ENCODE measurements at places on chromosomes 6 and 20.

DNA sequence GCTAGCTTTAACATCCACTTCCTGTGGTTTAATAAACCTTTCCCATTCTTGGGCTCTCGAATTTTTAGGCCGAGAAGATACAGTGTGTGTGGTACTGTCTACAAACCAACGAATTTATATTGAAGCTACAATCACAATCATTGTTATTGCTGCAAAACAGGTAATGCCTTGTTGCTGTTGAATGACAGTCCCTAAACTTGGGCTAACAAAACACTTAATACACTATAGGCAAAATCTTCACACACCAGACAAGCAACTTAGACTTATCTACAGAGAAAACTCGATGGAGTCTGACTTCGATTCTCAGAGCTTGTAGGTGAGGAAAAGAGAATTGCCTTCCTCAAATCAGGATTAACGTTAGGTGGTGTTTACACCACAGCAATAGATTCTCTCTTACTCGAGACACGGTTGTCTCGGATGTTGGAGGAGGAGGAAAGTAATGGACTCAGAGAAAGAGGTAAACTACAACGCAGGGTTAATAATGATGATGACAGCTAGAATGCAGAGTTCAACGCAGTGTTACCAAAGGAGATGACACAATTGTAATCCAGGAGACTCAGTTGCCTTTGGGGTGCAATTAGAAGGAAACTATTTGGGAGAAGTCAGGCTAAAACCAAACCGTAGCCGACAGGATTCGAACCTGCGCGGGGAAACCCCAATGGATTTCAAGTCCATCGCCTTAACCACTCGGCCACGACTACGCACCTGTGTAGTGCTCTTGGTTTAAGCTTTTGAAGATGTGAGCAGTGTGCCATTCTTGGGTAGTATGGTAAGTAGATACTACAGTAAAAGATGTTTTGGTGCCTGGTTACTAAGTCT is 32.5 kb upstream of the ZNF184 start:
- no peak for DNase-seq

GRCh38 chr20:50210066-50210619 is 19.5 kb downstream of the CEBPB start:
- DNase-seq, result no peak

GRCh38 chr6:100339574-100340255 is 125.0 kb downstream of the SIM1 start:
- no peak for DNase-seq

- no peak for DNase-seq
Measured at GRCh38 chr6:135181333-135182070, 394 bp downstream of the MYB start.

DNA sequence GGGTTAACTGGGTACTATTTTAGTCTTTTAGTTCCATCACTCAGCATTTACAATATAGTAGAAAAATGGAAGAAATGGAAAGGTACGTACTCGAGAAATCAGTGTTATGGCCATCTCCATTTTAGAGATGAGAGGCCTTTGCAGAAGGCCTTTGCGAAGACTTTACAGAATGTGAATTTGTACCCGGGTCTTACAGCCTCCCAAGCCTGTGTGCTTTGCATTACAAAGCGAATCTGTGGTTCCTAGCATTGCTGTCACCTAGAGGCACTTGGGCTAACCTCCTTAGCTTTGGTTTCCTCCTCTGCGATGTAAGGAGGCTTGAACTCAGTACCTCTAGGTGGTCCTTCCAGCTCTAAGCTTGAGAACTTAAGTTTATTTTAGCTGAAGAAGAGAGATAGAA is 10.9 kb downstream of the VAPB start:
- DNase-seq, result no peak
